ENCODE measurements at places on chromosomes 7 and 10.

DNA sequence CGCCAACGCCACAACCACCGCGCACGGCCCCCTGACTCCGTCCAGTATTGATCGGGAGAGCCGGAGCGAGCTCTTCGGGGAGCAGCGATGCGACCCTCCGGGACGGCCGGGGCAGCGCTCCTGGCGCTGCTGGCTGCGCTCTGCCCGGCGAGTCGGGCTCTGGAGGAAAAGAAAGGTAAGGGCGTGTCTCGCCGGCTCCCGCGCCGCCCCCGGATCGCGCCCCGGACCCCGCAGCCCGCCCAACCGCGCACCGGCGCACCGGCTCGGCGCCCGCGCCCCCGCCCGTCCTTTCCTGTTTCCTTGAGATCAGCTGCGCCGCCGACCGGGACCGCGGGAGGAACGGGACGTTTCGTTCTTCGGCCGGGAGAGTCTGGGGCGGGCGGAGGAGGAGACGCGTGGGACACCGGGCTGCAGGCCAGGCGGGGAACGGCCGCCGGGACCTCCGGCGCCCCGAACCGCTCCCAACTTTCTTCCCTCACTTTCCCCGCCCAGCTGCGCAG is 424 bp downstream of the EGFR start:
- H3K4me3 ChIP-seq, result peak overlapping the region; percentile 71
- peaks cover 41% of the 10 kb centered on the region for H3K4me1 ChIP-seq
- no peaks in the 10 kb centered on the region for H3K36me3 ChIP-seq

GRCh38 chr7:128264477-128264876 is 23.4 kb downstream of the LEP start:
- H3K4me1 ChIP-seq, result peaks cover 17% of the 10 kb centered on the region
- no peak overlapping the region for H3K27ac ChIP-seq
- H3K36me3 ChIP-seq, result no peaks in the 10 kb centered on the region

GRCh38 chr7:6273380-6273837 is 985 bp upstream of the CYTH3 start:
- H3K27me3 ChIP-seq, result no peaks in the 10 kb centered on the region
- H3K4me1 ChIP-seq, result peaks cover 18% of the 10 kb centered on the region

DNA sequence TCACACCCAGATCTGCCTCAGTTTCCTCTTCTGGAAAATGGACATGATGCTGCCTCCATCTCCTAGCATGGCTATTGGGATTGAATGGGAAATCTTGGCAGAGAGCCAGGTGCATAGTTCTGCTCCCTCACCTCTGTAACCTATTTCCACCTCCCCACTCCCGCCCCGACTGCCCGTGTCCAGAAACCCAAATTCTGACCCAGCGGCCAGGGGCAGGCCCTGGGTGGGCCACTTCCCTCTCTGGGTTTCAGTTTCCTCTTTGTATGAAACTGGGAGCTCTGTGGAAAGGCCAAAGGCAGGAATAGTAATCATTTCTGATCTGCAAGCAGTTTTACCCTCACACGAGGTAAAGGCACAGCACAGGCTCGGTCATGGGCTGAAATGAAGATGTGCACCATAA is 74.1 kb upstream of the DUSP5 start:
- H3K36me3 ChIP-seq, result no peaks in the 10 kb centered on the region
- no peaks in the 10 kb centered on the region for H3K4me1 ChIP-seq
- no peak for DNase-seq
- no peaks in the 10 kb centered on the region for H3K27me3 ChIP-seq
- H3K4me3 ChIP-seq, result no peak overlapping the region

DNA sequence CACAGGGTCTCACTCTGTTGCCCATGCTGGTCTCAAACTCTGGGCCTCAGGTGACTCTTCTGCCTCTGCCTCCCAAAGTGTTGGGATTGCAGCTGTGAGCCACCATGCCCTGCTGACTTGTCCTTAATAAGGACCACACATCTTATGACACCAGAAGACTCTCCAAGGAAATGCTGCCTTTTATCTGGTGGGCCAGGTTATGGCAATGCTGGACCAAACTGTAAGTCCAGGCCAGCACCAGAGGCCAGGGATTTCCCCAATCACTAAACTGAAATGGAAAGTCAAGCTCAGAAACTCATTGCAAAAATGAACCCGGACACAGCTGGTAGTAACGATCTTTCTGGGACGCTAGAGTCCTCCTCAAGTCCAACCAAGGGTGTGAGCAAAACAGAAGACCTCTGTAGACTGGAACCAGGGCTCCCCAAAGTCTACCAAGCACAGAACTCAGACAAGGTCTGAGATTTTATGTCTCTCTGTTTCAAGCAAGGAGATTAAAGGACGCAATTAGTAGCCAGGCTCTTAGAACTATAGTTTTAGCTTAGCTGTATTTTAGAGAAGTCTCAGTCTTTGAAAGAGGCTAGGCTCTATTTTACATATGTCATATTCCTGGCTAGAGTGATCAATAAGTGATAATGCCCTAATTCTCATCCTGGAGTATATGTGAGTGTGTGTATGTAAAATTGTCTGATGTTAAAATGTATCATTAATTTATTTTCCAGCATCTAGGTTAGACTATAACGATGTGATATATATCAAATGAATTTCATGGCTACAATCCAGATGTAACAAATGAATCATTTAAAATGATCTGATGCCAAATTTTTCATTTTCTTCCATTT is 74.0 kb upstream of the ITGB1 start:
- no peaks in the 10 kb centered on the region for H3K4me1 ChIP-seq
- H3K4me3 ChIP-seq, result no peak overlapping the region

DNA sequence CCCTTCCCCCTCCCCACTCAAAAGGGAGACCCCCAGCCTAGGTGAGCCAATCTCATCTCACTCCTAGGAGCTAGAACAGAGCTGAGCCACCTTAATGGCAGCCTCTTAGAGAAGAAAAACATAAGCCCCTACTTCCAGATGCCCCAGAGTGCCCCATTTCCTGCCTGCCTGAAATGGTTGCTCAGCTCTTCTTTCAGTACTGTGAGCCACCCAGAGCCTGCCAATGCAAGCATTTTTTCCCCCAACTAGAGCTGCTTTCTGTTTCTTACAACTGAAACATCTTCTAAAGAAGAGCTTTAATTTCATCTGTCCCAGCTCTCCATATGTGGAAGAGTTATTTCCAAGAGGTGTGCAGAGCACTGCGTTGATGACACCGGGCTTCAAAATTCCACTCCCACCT is 136.7 kb downstream of the PLPP4 start:
- no peak for DNase-seq
- no peaks in the 10 kb centered on the region for H3K27me3 ChIP-seq
- no peaks in the 10 kb centered on the region for H3K36me3 ChIP-seq
- no peak overlapping the region for H3K27ac ChIP-seq
- H3K4me3 ChIP-seq, result no peak overlapping the region

DNA sequence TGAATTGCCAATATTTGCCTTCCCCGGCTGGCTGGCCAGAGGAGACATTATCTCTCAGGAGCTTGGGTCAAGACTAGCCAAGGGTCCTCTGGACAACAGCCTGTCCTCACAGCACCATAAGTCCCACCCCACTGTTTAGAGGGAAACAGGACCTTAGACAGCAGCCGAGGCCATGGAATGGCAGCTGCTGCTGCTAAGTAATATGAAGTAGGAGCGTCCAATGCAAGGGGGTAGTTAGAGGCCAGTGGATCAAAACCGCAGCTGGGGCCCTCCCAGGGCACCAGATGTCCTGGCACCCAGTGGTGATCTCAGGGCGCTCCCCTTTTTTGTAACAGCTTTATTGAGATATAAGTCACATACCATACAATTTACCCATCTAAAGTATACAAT is 12.9 kb upstream of the KCP start:
- H3K27ac ChIP-seq, result no peak overlapping the region
- no peaks in the 10 kb centered on the region for H3K4me1 ChIP-seq
- H3K27me3 ChIP-seq, result no peaks in the 10 kb centered on the region
- H3K36me3 ChIP-seq, result no peaks in the 10 kb centered on the region
- no peak overlapping the region for H3K4me3 ChIP-seq
- no peak for DNase-seq

- no peaks in the 10 kb centered on the region for H3K4me1 ChIP-seq
- no peaks in the 10 kb centered on the region for H3K36me3 ChIP-seq
- no peak overlapping the region for H3K27ac ChIP-seq
- H3K27me3 ChIP-seq, result no peaks in the 10 kb centered on the region
Observed at GRCh38 chr10:63770523-63770922, 249.3 kb downstream of the REEP3 start.

DNA sequence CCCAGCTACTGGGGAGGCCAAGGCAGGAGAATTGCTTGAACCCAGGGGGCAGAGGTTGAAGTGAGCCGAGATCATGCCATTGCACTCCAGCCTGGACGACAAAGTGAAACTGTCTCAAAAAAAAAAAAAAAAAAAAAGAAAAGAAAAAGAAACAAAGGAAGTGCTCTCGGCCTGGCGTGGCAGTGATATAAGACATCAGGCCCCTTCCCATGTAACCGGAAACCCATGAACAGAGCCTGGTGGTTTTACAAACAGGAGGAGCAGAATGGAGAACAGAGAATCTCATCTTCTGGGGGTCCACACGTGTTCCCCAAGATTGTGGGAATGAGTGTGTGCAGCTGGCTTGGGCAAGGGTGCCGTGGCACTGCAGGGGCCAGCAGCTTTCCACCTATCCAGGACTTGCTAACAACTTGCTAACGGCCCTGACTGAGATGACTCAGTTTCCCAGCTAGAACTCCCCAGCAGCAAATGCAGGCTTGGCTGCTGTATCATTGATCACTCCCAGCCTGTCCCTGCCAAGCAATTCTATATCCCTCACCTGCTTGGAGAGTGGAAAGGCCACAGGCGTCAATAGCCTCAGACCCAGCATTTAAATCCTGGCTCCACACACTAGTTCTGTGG is 103.0 kb downstream of the COL26A1 start:
- DNase-seq, result no peak
- no peaks in the 10 kb centered on the region for H3K27me3 ChIP-seq
- no peak overlapping the region for H3K4me3 ChIP-seq
- no peak overlapping the region for H3K27ac ChIP-seq
- H3K4me1 ChIP-seq, result no peaks in the 10 kb centered on the region
- no peaks in the 10 kb centered on the region for H3K36me3 ChIP-seq

DNA sequence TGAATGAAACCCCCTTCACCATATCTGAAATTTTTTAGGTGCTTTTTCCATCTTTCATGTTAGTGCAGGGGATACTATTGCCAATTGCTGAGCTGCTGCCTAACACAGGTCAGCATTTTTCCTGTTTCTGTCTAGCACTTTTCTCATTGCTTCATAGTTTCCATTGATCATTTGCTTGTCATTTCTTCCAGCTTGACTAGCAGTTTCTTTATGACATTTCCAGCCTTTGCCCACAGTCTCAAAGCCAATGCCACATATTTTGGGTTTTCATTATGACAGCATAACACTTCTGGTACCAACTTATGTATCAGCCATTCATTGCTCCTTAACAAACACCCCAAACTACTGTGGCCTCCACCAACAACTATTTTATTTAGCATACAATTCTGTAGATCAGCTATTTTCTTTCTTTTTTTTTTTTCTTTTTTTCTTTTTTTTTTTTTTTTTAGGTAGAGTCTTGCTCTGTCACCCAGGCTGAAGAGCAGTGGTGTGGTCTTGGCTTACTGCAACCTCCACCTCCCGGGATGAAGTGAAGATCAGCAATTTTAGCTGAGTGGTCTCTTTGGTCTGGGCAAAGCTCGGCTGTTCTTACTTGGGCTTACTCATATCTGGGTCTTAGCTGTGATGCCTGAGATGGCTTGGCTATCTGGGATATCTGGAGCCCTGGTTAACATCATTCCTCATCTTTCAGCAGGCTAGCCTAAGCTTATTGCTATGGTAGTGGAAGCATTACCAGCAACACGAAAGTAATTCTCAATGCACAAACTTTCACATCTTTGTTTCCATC is 102.3 kb downstream of the EPC1 start:
- no peak overlapping the region for H3K27ac ChIP-seq
- H3K4me1 ChIP-seq, result no peaks in the 10 kb centered on the region
- no peaks in the 10 kb centered on the region for H3K27me3 ChIP-seq

- H3K27me3 ChIP-seq, result no peaks in the 10 kb centered on the region
- H3K36me3 ChIP-seq, result no peaks in the 10 kb centered on the region
- H3K27ac ChIP-seq, result no peak overlapping the region
- no peak for DNase-seq
- H3K4me3 ChIP-seq, result no peak overlapping the region
- no peaks in the 10 kb centered on the region for H3K4me1 ChIP-seq
Observed at GRCh38 chr7:151896486-151896885, 19.6 kb upstream of the PRKAG2 start.

DNA sequence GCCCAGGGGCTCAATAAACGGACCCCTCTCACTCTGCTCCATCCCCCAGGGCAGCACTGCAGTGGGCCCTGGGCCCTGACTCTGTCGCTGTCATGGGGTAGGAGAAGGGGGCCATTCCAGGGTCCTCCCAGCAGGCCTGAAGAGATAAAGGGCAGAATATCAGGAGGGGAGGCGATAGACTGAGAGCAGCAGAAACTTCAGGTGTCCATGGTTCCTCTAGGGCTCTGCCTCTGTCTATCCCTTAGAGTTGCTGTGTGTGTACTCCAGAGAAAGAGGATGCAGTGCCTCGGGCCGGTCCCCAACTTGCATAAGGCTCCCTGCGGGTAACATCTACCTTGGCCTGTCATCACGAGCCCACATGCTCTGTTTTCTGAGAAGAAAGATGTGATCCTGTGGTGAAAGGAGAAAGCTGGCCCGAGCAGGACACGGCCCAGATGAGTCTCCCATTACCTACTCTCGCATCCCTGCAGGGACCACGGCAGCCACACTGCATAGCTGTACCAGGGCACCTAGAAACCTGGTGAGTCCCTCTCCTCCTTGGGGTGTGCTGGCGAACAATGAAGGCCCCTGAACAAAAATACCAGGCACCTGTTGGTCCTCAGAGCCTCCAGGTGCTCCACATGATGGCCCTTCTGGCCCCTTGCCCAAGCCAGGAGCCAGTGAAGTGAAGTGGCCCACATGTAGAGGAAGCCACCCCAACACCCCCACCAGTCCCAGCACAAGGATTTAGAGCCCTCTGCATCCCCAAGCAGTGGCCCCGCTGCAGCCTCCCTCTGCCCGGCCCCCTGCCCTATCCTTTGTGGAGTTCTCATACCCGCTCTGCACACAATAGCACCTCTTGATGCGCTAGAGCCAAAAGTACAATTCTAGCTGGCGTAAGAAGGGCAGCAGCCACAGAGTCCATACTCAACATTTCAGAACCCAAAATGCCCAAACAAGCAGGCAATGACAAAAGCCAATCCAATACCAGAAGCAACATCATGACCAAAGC is 106.8 kb downstream of the ARHGAP22 start:
- peak; percentile 73 for DNase-seq
- H3K27me3 ChIP-seq, result no peaks in the 10 kb centered on the region
- no peaks in the 10 kb centered on the region for H3K36me3 ChIP-seq
- H3K27ac ChIP-seq, result no peak overlapping the region

GRCh38 chr10:13732465-13732881 is 145.7 kb downstream of the PRPF18 start:
- no peaks in the 10 kb centered on the region for H3K4me1 ChIP-seq
- no peak overlapping the region for H3K4me3 ChIP-seq
- no peaks in the 10 kb centered on the region for H3K36me3 ChIP-seq
- no peak overlapping the region for H3K27ac ChIP-seq

DNA sequence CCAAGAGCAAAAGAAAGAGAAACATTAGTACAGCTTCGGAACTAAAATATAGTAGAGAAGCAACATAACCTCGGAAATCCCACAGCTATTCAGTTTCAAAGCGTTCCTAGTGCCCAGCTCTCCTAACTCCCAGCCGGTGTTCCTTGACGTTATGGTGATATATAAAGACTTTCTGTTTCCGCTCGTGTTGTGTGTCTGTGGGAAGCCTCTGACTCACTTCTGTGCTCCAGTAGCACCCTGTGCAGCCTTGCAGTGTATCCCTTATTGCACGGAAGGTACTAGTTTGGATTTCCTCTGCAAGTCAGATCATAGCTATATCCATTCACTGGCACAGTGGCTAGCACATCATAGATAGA is 535 bp downstream of the ASAH2B start:
- no peak overlapping the region for H3K27ac ChIP-seq
- peaks cover 4% of the 10 kb centered on the region for H3K4me1 ChIP-seq
- H3K36me3 ChIP-seq, result no peaks in the 10 kb centered on the region
- peak overlapping the region; percentile 78 for H3K4me3 ChIP-seq
- no peaks in the 10 kb centered on the region for H3K27me3 ChIP-seq
- DNase-seq, result no peak
